ENCODE measurements at places on chromosomes 4 and X.
A peak's percentile ranks its signal among the peaks of the same experiment; 100 is the strongest.

DNA sequence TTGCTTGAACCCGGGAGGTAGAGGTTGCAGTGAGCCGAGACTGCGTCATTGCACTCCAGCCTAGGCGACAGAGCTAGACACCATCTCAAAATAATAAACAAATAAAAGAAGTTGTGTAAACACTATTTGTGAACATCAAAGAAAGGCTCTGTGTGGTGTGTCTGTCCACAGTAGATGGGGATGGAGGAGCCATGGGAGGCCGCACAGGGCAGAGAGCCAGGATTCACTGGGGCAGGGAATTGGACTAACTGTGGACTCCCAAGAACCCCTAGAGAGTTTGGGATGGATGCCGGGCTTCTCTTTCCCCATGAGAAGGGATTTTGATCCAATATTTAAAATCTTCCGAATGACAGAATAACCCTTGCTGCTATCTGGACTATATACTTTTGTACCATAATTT lies 26.5 kb downstream of the TBC1D1 start:
- no peak for DNase-seq

GRCh38 chr4:23361453-23361852 lies 528.4 kb downstream of the PPARGC1A start:
- DNase-seq: no peak

DNA sequence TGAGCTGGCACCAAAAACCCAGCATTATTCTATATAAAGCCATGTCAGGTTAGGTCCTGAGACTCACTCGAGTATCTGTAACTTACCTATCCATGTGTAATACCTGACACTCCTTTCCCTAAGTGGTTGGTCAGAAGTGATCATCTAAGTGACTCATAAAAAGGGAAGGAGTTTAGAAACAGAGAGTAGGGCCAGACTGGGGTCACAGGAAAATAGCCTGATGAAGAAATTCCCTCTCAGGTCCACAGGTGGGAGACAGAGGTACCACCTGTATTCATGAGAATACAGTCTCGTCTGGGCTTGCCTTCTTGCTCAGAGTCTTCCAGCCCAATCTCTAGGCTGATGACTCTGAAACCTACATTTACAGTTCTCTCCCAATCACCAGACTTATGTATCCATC lies 161.8 kb upstream of the MAP3K15 start:
- peak; percentile 37 for DNase-seq

GRCh38 chr4:793941-794621 lies 31.8 kb downstream of the CPLX1 start:
- DNase-seq: no peak

GRCh38 chr4:123848606-123849005 lies 452.0 kb downstream of the SPRY1 start:
- no peak for DNase-seq

DNA sequence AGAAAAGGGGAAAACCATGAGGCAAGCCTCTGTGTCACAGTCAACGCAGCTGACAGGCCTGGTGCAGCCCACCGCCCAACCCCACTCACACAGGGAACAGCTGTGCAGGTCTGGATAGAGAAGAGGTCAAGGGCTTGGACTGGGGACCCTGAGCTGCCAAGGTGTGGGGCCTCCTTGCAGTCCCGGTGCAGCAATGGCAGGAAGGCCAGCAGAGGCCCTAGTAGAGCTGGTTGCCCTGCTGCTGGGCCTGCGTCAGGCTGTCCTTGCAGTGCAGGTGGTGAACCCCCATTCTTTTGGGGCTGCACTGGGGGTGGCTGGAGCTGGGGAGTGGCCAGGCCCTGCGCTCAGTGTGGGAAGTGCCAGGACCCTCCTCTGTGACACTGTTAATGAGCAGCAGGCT lies 482.0 kb downstream of the SMARCA1 start:
- DNase-seq: no peak

DNA sequence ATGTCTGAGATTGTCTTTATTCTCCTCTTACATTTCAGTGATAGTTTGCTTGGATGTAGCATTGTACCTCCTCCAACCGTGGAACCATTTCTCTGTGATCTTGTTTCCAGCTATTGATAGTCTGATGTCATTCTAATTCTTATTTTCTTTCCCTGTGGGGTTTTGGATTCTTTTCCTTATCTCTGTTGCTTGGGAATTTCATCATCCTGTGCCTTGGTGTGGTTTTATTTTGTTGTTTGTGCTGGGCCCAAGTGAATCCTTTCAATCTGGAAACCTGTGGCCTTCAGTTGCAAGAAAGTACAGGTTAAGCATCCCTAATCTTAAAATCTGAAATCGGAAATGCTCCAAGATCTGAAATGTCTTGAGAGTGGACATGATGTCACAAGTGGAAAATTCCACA lies 22.0 kb downstream of the MSX1 start:
- DNase-seq: no peak

- no peak for DNase-seq
Measured at GRCh38 chrX:7334253-7334935, 186.4 kb upstream of the PUDP start.

DNA sequence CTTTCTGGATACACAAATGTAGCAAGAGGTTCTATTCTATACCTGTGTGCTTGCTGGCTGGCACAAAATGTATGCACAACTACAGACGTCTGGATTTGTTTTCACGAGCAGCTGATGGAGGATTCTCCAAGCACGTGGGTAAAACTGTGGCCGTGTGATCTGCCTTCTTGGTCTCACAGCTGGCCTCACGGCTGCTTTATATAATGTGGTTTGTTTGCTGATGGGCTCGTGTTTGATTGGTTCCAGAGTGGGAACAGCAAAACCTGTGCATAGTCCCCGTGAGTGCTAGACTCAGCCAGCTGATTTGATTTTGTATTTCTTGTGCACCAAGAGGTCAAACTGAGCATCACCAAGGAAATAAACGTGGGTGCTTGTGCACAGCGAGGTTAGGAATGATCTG lies 262.6 kb upstream of the RPS6KA3 start:
- DNase-seq: no peak

DNA sequence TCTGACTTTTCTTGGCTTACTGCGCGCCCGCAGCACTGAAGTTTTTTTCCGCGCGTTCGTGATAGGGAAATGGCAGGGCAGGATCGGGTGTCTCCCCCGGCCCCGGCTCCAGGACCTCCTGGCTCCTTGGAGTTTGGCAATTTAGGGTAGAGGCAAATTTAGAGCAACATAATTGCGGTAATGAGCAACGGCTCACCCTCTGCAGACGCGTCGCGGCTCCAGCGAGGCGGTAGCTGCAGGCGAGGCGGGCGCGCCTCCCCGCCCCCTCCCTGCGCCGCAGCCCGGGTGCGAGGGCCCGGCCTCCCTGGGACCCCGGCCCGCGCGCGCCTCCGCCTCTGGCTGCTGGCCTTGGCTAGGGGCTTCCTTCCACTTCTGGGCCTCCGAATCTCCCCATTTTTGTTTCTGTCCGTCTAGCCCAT lies 6.2 kb downstream of the MSX1 start:
- no peak for DNase-seq

DNA sequence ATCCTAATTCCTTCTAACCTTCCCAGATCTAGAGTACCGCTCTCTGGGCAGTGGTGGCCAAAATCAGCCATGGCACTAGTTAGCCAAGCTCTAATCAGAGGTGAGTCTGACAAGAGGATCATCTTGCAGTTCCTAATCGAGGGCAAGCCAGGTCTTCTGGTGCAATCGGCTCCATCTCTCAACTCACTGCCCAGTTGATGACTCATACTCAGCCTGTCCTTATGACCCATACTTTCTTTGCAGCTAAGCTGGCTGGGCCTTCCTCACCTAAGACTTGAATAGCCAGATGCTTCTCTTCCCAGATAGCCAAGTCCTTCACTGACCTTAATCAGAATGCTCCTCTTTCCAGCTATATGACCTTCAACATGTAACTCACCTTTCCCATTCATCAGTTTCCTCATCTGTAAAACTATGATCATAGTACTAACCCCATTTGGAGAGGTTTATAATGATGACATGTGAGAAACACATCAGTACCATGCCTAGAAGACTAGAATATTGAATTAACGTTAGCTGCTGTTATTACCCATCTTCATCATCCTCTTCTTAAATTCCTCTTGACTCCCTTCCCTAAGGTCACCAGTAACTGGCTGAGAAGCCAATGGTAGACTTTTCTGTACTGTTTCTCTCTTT lies 57.1 kb downstream of the RELL1 start:
- peak; percentile 25 for DNase-seq

- no peak for DNase-seq
Measured at GRCh38 chrX:9539605-9540387, 74.9 kb downstream of the TBL1X start.

DNA sequence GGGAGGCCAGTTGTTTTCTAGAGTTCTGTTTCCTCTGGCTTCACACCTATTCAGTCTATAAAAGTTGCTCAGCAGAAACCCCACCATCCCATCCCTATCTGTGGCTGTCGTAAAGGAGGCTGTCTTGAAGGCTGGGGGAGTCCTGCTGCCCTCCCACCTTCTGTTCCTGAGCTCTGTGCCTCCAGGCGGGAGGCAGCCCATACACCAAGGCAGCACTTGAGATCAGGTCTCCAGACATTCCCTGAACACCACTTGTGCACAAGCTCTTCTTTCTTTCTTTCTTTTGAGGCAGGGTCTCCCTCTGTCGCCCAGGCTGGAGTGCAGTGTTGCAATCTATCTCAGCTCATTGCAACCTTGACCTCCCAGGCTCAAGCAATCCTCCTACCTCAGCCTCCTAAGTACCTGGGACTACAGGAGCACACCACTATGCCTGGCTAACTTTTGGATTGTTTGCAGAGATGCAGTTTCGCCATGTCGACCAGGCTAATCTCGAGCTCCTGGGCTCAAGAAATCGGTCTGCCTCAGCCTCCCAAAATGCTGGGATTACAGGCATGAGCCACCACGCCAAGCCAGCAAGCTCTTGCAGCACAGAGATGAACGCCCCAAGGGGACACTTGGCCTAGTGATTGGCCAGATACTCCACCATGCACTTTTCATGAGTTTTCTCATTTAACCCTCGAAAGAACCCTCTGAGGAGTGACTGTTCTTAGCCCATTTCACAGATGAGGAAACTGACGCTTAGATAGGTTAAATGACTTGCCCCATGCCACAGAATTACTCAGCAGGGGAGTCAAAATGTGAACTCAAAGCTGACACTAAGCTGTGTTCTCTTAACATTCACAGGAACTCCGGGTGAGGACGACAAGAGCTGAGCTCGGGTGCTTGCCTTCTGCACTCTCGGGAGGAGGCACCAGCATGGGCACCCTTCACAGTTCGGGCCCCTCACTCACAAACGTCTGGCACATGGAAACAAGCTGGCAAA lies 55.8 kb upstream of the ENPP6 start:
- DNase-seq: no peak

- DNase-seq: no peak
Measured at GRCh38 chr4:102114118-102114630, 231.1 kb downstream of the SLC39A8 start.

DNA sequence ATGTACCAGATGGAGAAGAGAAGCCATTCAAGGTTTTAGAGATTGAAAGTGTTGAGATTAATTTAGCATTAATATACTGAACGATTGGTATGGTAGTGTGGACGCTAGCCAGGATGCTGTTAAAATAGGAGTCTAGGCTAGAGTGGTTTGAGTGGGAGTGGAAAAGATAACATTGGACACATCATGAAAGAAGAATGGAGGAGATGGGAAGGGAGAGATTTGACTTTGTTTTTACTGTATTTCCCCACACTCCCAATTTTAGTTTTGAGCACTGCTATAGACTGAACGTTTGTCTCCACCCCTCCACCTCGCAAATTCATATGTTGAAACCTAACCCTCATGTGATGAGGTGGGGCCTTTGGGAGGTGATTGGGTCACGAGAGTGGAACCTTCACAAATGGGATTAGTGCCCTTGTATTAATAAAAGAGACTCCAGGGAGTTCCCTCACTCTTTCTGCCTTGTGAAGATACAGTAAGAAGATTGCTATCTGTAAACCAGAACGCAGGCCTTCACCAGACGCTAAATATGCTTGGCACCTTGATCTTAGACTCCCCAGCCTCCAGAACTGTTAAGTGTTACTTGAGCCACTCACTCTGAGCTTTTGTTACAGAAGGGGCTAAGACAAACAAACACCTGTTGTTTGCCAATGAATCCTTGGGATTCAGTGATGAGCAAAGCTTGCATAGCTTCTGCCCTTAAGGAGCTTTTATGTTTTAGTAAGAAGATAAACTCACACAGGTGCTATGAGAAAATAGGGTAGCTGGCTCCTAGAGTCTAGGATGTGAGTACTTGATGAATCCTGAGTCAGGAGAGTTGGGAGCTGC lies 25.8 kb downstream of the USP9X start:
- no peak for DNase-seq

- no peak for DNase-seq
Measured at GRCh38 chrX:15781961-15782699, 8.2 kb upstream of the ZRSR2 start.

GRCh38 chrX:23334521-23334847 lies 165 bp upstream of the PTCHD1 start:
- no peak for DNase-seq

DNA sequence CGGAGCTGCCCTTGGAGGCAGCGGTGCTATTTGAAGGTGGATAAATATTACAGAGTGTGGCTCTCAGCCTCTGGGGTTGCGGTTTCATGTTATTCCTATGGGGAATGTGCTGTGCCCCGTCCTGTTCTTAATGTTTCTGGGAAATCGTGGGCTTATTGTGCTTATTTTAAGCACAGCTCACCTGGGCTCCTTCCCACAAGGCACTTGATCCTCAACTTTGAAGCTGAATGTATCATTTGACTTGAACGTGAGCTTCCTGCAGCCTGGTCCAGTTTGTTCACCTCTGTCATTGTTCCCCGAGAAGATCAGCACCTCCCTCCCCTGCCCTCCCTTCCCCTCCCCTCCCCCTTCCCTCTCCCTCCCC lies 3.9 kb downstream of the SORCS2 start:
- peak; percentile 79 for DNase-seq

GRCh38 chrX:46589977-46590723 lies 16.6 kb downstream of the CHST7 start:
- no peak for DNase-seq

DNA sequence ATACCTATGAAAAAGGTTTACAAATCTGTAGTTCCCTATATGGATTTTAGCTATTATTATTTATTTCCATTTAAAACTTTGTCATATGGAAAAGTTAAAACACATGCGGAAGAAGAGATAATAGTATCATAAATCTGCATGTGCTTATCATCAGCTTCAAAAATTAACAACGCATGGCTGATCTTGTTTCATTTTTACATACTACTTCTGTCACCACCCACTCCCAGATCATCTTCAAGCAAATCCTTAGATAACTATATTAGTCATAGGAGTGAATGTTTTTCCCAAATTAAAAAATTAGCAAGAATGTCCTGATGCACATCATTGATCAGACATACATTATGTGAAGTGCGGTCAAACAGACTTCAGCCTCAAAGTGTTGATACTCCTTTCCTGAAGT lies 24.6 kb upstream of the MOB1B start:
- DNase-seq: no peak

GRCh38 chrX:7244405-7244804 lies 96.5 kb upstream of the PUDP start:
- no peak for DNase-seq

GRCh38 chrX:46978341-46979291 lies 66.4 kb downstream of the JADE3 start:
- DNase-seq: peak; percentile 62

Measured in SW480 (cell line).